ENCODE measurements at places on chromosomes 1 and 21. TPM values are rescaled to one million over a fixed set of nuclear protein-coding genes. Genes with fewer than 3 reads are reported as not detected.

Gene NBPF4
- not detected for total RNA-seq

Gene SESN2
- total RNA-seq, result 19.4 TPM

Gene CDCA8
- total RNA-seq, result 14.6 TPM

Gene B3GALNT2
- total RNA-seq, result 27.6 TPM

Gene FCRL2
- total RNA-seq, result not detected

Gene APP
- 489 TPM for total RNA-seq

DNA sequence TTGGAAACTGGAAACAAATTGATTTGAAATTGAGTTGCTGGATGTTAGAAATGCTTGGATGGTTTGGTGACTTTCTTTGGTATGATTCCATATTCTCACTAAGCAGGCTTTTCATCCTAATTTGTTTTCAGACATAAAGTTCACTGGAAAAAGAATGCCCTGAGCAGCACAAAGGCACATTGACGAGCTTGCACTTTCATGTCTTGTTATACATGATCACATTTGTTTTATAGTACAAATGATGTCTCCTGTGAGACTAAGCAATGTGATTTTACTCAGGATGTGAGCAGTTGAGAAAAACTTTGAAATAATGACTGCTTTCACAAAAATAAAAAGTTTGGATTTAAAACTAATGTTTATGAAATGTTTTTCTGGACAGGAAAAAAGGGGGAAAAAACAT is 63.6 kb downstream of the KCNT2 start:
- DNase-seq, result no peak

DNA sequence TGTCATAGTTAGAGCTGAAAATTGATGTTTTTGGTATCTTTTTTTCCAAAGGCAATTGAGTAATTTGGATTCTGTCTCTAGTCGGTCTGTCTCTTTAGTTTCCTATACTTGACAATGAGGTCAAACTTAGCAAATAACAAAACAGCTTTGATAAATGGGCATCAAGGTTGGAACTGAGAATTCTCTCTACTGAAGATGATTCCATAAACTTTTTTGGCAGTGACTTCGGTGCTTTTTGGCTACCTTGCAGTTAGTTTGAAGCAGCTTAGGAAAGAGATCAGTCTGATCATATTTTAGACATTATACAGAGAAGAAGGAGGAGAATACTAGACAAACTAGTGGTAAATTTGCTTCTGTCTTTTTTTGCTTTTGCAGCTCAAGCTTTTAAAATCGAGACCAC is 559 bp downstream of the VCAM1 start:
- DNase-seq, result no peak

DNA sequence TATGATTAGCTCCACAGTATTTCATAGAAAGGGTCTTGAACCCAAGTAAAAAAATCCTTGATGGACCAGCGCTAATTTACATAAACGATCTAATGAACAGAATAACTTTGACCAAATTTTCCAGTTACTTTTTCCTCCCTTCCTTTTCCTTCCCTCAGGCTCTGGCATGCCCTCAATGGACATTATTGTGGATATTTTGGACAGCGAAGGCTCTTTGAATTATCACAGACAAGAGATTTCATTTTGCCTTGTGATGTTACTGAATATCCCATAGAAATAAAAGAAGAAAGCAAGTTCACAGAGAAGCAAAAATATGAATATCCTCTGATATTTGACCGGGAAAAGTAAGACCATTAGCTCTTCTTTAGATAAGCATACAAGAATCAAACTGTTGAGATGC is 60.3 kb upstream of the EXO1 start:
- DNase-seq, result no peak

DNA sequence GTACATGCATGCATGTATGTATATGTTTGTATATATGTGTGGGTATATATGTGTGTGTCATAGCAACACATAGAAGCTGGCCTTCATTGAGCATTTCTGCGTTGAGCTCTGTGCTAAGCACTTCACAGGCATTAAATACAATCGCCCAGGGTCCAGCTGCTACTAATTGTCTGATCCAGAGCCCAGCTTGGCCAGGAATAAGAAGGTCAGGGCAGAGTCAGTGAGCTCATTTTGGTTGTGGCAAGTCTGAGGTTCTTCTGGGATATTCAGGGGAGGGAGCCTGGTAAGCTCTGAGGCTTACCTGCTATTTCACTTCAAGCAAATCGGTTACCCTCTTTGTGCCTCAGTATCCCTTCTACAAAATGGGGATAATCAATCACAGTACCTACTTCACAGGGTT is 59.6 kb downstream of the FOXO6 start:
- DNase-seq, result no peak

DNA sequence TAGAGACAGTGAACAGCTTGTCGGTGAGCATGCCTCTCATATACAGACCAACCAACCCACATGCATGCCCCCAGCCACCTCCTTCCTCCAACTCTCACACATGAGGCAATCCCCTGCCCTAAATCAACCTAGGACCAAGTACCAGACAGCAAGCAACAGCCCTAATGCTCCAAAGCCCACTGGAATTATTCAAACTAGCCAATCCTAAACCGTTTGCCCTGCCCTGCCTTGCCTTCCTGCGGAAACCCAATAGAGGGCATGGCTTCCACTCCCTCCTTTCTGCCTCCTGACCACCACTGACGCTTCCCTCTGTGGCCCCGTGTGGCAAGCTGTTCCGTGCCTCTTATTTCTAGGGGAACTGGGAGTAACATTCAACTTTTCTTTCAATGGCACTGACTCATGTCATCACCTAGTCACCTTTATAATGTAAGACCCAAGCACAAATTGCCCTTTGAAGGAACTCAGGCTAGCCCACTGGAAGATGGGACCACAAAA is 129.3 kb upstream of the GJB5 start:
- no peak for DNase-seq

GRCh38 chr1:85343213-85343611 is 66.8 kb upstream of the BCL10 start:
- no peak for DNase-seq
